Activated CD8-positive, alpha-beta memory T cell treated with anti-CD3 and anti-CD28 coated beads for 4 hours (primary cell): ENCODE measurements at places on chromosomes 16 and 17.
A peak's percentile ranks its signal among the peaks of the same experiment; 100 is the strongest.

- no peak for DNase-seq
These were observed 25.0 kb upstream of the KCNJ2 start for GRCh38 chr17:70144260-70144846.

DNA sequence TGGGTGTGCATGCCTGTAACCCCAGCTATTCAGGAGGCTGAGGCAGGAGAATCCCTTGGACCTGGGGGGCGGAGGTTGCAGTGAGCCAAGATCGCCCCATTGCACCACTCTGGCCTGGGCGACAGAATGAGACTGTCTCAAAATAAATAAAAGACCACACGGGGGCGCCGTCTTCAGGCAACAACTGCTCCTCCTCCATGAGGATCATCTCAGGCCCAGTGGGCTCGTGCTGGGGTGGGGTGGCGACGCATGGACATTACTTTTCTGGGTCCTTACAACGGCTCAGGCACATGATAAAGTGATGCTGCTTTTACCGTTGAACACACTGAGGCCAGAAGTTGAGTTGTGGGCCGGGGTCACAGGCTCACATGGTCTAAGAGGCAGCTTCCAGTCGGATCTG lies 56.2 kb downstream of the PRMT7 start:
- no peak for DNase-seq

DNA sequence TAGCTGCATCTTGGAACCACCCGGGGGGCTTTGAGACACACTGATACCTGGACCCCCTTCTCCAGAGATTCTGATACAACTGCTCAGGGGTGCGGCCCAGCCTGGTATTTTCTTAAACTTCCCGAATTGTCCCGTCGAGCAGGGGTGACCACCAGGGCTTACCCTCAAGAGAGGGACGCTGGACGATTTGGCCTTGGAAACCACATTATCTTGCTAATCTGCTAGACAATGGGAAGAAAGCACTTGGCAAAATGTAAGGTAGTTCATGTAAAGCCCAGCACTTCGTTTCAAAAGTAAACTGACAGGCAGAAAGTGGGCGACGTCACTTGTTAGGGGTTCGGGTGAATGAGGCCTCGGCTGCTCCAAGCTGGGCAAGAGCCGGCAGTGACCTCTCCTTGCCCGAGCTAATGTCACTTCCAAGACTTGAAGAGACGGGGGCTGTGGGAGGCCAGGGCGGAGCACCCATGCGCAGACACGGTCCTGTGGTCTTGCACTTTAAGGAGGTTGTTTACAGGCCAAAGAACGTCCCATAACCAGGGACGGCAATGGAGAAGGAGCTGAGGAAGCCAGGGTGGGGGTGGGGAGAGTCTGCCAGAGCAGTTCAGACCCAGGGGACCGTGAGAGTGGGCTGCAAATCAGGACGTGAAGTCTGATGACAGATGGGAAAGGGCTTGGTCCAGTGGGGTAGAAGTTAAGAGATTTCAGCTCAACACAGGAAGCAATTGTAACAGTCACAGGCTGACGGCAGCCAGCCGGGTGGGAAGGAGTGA lies 152.7 kb upstream of the GSE1 start:
- no peak for DNase-seq

GRCh38 chr16:54630284-54630967 lies 300.2 kb upstream of the IRX5 start:
- DNase-seq, result no peak

DNA sequence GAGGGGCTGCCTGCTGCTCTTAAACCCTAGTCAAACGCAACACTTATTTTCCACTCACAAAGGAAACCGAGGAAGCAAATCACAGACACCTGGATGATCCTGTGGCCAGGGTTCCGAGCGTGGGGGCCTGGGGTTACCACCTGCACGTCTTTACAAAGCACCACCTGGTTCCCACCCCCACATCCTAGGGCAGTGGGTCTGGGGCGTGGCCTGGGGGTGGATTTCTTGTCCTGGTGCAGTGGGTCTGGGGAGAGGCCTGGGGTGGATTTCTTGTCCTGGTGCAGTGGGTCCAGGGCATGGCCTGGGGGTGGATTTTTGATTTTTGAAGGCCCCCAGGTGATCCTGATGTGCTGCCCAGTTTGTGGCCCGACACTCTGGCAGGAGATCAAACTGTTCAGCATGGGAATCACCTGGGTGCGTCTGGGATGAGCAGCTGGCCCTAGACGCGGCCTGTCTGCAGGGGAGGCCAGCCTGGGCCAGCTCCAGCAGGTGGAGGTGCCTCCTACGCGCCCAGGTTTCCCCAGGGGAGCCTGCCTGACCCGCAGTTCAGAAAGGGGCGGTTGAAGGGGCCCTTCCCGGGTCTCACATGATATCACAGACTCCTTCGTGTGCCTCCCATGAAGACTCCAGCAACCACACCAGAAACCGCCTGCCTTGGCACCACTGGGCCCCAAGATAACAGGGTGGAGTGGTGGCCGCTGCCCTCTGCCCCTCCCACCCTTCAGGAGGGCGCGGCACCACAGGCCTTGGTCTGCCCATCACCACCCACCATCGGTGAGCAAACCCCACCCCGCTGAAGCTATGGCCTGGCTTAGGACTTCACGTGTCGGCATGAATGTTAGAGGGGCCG lies 6.3 kb downstream of the HAGH start:
- no peak for DNase-seq

DNA sequence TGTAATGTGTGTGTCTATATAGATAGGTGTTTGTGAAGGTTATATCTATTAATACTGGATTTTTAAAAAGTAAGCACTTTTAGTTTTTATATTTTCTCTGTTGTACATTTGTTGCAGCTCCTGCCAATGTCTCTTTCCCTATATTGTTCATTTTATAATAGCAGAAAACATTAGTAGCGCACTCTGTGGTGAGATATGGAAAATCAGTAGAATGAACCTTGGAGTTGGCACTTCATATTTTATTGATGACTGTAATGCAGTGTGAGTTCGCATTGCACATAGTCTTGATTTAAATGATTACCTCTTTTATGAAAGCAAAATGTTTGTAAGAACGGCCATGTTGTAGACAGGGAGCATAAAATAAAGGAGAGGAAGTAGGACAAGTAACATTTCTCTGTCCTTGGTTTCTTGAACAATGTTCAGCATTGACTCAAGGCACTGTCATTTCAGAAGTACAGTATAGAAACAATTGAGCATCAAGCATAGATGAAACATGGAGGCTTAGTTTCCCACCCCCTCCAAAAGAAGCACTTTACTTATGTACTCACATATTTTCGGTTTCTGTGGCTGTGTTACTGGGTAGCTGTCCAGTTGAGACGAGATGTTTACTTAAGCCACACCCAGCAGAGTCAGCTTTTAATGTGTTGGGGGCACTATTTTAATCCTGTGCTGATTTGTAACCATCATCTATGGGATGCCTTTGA lies 74.0 kb downstream of the TANC2 start:
- no peak for DNase-seq

- DNase-seq, result no peak
These were observed 26.7 kb downstream of the FA2H start for GRCh38 chr16:74747716-74748615.

GRCh38 chr16:24944206-24944605 lies 71.0 kb downstream of the ARHGAP17 start:
- no peak for DNase-seq

DNA sequence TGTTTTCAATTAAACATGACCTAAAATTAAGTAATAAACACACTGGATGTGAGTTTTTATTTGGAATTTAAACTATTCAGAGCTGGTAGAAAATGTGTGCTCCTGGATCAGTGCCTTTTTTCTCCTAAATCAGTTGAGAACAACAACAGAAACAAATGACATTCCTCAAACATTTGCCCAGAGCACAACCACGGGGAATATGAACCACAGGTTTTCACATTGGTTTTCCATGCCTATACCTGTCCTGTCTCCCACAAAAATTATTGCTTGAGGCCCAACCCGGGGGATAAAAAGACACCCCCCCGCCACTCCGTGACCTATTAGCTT lies 6.8 kb downstream of the HSBP1 start:
- DNase-seq, result no peak

DNA sequence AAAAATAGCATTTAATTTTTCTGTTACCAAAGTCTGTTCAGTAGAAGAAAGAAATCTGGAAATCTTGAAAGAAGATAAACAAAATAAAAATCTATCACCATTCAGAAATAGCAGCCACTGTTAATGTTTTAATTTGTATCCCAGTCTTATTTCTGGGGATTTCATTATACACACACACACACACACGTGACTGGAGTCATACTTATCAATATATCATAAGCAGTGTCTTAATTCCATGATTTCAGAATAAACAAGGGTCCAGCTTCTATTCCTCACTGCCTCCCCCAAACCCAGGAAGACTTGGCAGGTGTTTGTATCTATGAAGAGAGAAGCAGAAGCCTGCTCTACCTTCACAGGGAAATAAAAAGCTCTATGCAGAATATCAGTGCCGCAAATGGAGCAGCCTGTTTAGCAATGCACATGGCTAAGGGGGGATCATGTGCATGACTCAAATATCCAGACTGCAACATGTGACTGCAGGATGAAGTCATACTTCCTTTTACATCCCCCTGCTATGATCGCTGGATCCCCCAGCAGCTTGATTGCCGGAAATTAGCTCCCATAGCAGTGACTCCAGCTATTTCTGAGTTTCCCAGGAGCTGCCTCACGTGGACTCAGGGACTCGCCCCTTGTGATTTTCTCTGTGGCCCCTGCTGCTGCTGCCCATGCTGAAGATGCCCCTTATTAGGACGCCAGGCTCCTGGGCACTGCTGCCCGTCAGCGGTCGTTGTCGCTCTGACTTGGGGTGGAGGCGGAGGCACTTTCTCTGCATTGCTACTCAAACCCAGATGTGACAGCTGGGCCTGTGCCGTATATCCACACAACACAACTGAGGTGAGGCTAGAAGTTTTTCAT lies 341.0 kb downstream of the CPPED1 start:
- no peak for DNase-seq

- DNase-seq, result no peak
These were observed 36.3 kb downstream of the PLXDC1 start for GRCh38 chr17:39115135-39115534.

DNA sequence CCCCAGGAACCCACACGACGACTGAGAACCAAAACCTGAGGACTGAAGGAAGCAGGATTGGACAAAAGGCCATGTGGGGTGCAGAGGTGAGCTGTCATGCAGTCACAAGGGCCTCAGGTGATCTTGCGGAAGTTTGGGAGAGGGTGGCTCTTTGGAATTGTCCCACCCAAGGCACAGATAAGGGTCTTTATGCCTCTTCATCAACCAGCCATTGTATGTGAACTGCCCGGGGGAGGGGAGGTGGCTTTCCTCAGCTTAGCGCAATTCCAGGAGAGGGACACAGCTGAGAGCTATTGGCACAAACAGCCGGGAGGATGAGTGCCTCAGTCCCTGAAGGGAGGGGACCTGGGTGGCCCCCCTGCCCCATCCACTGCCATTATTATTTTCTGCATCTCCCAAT lies 55.1 kb upstream of the PHOSPHO1 start:
- no peak for DNase-seq

GRCh38 chr16:57485091-57485915 lies 990 bp downstream of the DOK4 start:
- no peak for DNase-seq

GRCh38 chr17:49996495-49997300 lies 1.7 kb upstream of the DLX3 start:
- peak; percentile 41 for DNase-seq

GRCh38 chr17:47276868-47277267 lies 23.2 kb downstream of the ITGB3 start:
- DNase-seq, result no peak

DNA sequence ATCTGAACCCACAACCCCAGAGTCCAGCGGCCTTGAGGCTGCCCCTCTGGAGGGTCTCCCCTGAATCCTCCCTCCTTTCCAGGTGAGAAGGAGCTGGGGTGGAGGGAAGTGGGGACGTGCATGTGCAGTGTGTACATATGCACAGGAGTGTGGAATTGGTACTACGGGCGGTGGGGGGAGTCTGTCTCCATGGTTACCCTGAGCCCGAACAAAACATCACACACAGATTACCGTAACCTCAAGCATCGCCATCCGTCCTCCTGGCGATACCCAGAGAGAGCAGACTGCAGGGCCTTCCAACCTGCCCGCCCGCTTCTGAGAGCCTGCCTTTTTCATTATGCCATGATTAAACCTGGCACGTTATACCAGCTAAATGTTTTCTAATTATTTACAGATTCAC lies 25.1 kb downstream of the GSG1L start:
- no peak for DNase-seq

- DNase-seq, result no peak
These were observed 71.5 kb downstream of the RGS9 start for GRCh38 chr17:65208717-65209116.

- DNase-seq, result no peak
These were observed 367.6 kb upstream of the ERCC4 start for GRCh38 chr16:13552062-13552959.

- DNase-seq, result no peak
These were observed 51.5 kb upstream of the MGAT5B start for GRCh38 chr17:76816590-76817135.

GRCh38 chr16:27123795-27124409 lies 57.2 kb downstream of the C16orf82 start:
- no peak for DNase-seq

DNA sequence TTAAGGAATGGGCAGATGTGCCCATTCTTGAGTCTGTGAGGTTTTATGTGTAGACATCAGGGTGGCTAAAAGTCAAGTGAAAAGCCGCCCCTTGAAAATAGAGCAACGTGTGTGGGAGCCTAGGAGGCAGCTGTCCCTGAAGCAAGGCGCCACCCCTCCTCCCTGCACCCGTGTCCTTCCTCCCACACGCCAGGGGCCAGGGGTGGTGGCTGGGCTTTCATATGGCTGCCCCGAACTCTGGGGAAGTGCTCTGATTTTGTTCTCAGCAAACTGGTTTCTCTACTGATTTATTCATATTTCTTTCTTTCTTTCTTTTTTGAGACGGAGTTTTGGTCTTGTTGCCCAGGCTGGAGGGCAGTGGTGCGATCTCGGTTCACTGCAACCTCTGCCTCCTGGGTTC lies 4.7 kb downstream of the ZNF750 start:
- DNase-seq, result no peak

GRCh38 chr16:11023262-11024039 lies 79.1 kb downstream of the CLEC16A start:
- no peak for DNase-seq

GRCh38 chr17:77676237-77676661 lies 282.3 kb upstream of the TNRC6C start:
- DNase-seq, result no peak

DNA sequence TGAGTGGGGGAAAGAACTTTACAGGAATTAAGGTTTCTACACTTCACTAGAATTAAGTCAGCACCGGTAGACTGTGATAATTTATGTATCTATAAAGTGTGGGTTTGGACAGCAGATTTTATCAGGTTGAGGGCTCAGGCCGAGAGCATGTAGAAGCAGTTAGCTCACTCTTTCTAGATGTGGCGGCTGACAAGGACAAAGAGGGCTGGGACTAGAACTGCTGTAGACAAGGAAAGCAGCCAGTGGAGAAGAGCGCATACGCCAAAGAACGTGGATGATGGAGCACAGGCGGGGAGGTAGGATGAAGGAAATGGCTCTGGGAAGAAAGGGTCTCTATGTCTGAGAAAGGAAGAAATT lies 504 bp upstream of the GOSR1 start:
- DNase-seq, result peak; percentile 1
